ENCODE measurements at places on chromosomes 1 and 21.

GRCh38 chr1:65449214-65449823, 28.9 kb downstream of the LEPR start:
- no peak for DNase-seq

DNA sequence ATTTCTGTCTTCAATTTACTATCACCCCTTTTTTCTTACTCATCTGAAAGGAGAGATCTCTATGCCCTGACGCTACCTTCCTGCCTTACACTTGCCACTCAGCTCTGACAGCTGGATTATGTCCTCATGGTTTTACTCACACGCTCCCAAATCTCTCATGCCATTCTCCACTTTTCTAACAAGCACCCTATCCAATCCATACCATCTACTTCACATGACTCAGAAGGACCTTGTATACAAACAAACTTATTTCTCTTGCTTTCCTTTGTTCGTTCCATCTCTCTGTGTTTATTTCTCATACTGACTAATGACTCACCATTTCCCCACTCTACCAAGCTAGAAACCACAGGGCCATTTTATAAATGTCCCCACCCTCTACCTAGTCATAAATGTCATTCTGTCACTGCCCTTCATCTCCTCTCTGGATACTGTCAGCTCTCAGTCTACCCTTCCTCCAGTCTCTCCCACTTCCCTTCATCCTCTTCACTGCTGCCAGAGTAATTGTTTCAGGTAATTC, 87.3 kb downstream of the USP24 start:
- no peak for DNase-seq

GRCh38 chr1:11838349-11839272, 9.0 kb downstream of the NPPA start:
- peak; percentile 62 for DNase-seq

GRCh38 chr1:61028136-61028535, 54.2 kb upstream of the NFIA start:
- no peak for DNase-seq

GRCh38 chr1:232968965-232969364, 18.6 kb downstream of the NTPCR start:
- DNase-seq = no peak

- no peak for DNase-seq
These were observed 1059.5 kb upstream of the ADGRL4 start for GRCh38 chr1:80066060-80066459.

GRCh38 chr1:237152506-237153335, 110.7 kb downstream of the RYR2 start:
- DNase-seq = no peak

DNA sequence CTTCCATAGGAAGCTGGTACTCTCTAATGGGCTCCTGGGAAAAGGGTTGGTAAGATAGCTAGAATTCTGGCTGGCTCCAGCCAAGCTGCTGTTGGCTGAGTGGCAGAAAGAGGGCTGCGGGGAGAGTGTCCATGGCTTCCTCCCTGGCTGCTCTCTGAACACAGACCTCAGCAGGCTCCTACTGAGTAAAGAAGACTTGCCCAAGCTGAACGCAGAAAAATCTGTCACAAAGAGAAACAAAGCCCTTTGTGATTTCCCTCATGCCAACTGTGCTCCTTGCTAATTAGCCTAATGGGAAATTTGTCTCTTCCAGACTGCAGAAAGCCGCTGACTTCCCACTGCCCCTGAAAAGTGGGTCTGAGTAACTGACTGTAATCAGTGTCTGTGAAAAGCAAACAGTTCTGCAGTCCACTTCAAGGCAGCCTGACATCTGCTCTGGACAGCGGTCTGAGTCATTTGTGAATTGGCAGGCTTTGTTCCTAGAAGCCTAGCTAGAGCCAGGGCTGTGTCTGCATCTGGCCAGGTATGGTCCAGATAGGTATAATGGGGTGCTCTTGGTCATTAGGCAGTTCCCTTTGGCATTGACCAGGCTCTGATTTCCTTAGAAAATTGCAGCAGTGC, 282.8 kb downstream of the ZNF648 start:
- DNase-seq = no peak

- DNase-seq = no peak
These were observed 15.1 kb downstream of the MIIP start for GRCh38 chr1:12034381-12034801.

DNA sequence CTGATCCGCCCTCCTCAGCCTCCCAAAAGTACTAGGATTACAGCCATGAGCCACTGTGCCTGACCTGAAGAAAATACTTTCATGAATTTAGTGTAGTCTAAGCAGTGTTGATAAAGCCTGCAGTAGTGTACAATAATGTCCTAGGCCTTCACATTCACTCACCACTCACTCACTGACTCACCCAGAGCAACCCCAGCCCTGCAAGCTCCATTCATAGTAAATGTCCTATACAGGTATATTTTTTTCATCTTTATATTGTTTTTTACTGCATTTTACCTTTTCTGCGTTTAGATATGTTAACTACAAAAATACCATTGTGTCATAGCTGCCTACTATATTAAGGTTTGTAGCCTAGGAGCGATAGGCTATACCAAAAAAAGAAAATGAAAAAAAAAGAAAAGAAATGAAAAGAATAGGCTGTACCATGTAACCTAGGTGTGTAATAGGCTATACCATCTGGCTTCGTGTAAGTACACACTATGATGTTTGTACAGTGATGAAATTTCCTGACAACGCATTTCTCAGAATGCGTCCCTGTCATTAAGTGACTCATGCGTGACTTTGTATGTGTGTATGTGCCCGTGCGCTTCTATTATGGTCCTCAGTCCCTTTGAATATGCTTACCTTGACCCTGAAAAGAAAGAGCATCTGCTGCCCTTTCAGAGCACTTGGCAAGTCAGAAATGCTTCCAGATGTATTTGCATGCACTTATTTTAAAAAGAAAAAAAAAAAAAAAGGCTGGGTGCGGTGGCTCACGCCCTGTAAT, 9.2 kb upstream of the SLAMF8 start:
- no peak for DNase-seq

DNA sequence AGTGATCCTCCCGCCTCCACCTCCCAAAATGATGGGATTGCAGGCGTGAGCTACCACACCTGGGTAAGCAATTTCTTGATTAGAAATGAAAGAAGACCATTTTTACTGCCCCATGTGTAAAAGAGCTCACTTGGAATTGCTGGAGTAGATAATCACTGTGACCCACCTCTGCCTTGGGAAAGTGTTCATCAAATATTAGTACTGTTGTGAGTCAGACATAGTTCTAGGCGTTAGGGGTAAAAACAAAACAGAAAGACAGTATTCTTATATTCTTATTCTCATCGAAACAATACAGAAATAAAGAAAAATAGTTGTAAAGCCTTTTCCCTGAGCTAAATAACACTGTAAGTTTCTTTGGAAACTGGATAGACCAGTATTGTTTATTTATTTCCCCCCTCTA, 36.2 kb downstream of the CELF3 start:
- no peak for DNase-seq

GRCh38 chr1:228198977-228199590, 8.8 kb upstream of the OBSCN start:
- DNase-seq = no peak

DNA sequence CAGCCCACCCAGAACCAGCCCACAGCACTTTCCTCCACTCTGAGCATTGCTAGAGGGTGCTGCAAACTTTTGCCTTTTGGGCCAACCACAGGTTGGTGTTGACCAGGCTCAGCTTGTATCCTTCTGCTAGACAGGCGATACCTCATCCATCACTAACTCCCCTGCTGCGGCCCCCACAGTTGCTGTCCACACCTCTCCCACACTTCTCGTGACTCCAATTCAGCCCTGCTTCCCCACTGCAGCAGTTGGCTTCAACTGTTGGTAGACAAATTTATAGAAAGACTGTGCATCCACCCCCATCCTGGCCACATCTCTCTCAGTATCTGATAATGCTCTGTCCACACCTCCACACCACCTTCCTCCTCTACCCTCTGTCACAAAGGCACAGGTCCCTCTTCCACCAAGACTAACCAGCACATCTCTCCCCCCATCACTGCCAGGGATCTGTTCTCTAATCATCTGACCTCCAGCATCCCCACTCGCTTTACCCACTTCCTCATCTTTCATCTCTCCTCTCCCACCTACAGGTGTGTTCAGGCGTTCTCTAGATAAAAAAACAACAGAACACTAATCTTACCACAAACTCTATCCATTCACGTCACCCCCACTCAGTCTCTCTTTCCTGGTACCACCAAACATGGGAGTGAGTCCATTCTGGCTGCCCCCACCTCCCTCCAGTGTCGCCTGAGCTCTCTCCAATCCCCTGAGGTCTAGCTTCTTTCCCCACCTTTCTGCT, 15.8 kb upstream of the SLC25A44 start:
- DNase-seq = no peak

GRCh38 chr1:109423498-109423897, 2.8 kb downstream of the PSMA5 start:
- DNase-seq = no peak

DNA sequence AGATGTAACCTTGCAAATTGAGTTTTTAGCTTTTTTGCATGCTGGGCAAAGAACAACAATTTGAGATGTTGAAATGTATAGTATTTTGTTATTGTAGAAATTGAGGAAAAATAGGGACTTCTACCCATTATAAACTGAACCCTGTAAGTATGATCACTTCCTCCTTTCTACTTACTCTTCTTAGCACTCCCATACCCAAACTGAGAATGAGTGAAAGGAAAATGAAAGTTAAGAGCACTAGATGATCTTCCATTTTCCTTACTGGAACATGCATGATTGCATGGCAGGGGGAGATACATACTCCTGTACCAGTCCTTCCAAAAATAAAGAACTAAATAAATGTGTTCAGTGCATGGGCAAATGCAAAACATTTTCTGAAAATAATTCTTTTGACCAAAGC, 107.4 kb upstream of the KIAA1614 start:
- DNase-seq = no peak

- DNase-seq = no peak
These were observed 54.1 kb downstream of the B3GALT5 start for GRCh38 chr21:39666681-39667315.

DNA sequence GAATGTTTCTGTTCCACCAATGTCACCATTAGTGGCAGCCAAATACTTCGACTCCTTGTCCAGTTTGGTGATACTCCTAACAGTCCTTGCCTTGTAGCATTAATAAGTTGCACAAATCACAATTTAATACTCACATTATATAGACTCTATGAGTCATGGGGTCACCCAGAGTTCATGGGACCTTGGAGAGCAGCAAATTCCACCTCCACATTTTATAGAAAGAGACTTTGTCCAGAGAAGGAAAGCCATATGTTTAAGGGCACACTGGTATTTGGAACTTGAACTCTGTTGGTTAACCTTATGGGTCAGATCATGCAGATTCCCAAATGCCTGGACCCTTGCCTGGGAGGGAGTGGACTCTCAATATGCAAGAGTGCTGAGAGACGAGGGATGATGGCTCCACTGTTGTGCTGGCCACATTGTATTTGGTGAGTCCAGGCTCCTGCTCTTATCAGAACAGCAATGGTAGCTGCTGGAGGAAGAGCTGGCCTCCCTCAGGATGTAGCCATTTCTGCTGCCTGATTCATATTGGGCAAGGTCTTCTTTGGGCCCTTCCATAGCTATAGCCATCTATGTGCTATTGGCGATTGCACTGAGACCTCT, 30.6 kb downstream of the DNAJC6 start:
- DNase-seq = no peak

DNA sequence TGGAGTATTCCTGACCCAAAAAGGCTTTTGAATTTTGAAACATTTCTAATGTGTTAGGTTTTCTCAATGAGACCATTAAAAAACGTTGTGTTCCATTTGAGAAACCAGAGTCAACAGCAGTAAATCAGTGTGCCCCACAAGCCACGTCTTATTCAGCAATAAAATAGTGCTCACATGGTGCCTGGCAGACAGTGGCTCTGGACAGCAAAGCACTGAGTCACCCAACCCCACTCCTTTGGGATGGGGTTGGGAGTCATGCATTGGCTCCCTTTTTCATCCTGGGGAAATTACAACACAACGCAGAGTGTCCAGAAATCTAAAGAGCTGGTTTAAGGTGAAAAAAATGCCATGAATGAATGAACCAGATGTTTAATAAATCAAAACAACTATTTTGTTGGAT, 46.5 kb downstream of the KCNJ15 start:
- no peak for DNase-seq

- no peak for DNase-seq
These were observed 252.1 kb downstream of the PRDM2 start for GRCh38 chr1:13951793-13952751.

- DNase-seq = no peak
These were observed 101.7 kb upstream of the PRMT6 start for GRCh38 chr1:106954661-106955229.

DNA sequence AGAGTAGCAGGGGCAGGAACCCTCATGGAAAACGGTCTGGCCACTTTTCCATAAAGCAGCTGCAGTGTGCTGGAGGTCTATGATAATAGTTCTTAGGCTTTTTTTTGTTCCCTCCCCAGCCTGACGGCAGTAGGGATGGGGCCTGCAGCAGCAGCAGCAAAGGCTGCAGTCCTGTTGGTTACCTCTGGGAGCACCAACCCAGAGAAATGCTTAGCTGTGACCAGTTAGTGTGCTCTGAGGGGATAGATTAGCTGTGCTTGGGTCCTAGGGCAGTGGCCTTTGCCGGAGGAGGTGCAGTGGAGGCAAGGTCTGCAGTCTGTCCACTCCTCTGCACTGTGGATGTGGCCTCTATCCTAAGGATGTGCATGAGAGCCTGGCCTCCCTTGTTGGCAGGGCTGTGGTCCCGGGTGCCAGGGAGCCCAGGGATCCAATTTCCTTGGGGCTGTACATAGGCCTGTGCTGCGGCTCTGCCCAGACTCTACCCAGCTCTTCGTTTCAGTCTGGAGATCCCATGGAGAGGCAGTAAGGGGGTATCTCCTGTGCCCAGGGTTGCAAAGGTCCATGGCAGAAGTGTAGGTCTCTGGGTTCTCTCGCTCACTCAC, 322.7 kb downstream of the PTBP2 start:
- DNase-seq = no peak

- DNase-seq = no peak
These were observed 32.8 kb downstream of the LRRC8B start for GRCh38 chr1:89557445-89557825.

- no peak for DNase-seq
These were observed 38.2 kb upstream of the PARP1 start for GRCh38 chr1:226446094-226446493.

- no peak for DNase-seq
These were observed 119.6 kb downstream of the ADGRL2 start for GRCh38 chr1:81920245-81920740.

DNA sequence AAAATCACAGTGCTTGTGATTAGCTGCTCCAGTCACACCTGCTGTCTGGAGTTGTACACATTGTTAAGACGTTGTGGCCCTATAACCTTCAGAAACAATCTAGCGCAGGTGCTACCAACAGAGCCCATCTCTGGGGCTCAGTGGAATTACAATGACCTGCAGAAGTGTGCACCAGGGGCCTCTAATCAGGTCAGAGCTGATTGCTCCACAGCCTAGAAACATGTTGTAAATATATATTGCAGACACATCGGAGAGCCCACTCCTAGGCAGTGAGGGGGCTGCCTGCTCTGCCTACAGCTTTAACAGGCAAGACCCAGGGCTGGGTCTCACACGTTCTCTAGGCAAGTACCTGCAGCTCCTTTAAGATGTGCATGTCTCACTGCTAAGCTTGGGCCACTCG, 302.0 kb downstream of the SIPA1L2 start:
- DNase-seq = no peak

GRCh38 chr1:15224259-15224869, 22.7 kb upstream of the FHAD1 start:
- DNase-seq = no peak

- no peak for DNase-seq
These were observed 156.7 kb upstream of the NEGR1 start for GRCh38 chr1:72439036-72439435.
